Calu3 (cell line): ENCODE measurements at places on chromosomes 1 and 21. TPM values are rescaled to one million over a fixed set of nuclear protein-coding genes. Genes with fewer than 3 reads are reported as not detected.
A peak's percentile ranks its signal among the peaks of the same experiment; 100 is the strongest.

- no peaks in the 10 kb centered on the region for H3K36me3 ChIP-seq
- DNase-seq: no peak
- H3K4me3 ChIP-seq: no peak overlapping the region
- H3K27ac ChIP-seq: no peak overlapping the region
- H3K27me3 ChIP-seq: no peaks in the 10 kb centered on the region
- no peaks in the 10 kb centered on the region for H3K4me1 ChIP-seq
Measured at GRCh38 chr1:191101960-191102359, 624.3 kb upstream of the BRINP3 start.

The GPR153 gene
- 3.7 and 4.7 TPM in 2 replicates for total RNA-seq

GRCh38 chr1:115252585-115252984 is 85.5 kb downstream of the NGF start:
- no peak for DNase-seq
- no peak overlapping the region for H3K27ac ChIP-seq
- peaks cover 3% of the 10 kb centered on the region for H3K27me3 ChIP-seq
- H3K4me3 ChIP-seq: no peak overlapping the region

GRCh38 chr1:189151361-189151760 is 1326.3 kb downstream of the BRINP3 start:
- peak; percentile 17 for DNase-seq
- no peak overlapping the region for H3K4me3 ChIP-seq
- H3K27ac ChIP-seq: no peak overlapping the region
- H3K27me3 ChIP-seq: no peaks in the 10 kb centered on the region
- H3K4me1 ChIP-seq: peaks cover 19% of the 10 kb centered on the region

DNA sequence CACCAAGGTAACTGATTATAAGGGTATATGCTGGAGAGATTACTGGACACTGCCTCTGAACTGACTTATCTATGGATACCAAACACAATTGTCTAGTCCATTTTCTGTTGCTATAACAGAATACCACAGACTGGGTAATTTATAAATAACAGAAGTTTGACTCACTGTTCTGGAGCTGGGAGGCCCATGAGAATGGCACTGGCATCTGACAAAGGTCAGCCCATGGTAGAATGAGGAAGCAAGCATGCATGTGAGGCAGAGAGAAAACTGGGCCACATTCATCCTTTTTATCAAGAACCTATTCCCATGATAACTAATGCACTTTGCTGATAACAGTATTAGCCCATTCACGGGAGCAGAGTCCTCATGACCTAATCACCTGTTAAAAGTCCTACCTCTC is 37.4 kb downstream of the FCER1A start:
- no peak overlapping the region for H3K27ac ChIP-seq
- H3K27me3 ChIP-seq: no peaks in the 10 kb centered on the region
- H3K4me1 ChIP-seq: no peaks in the 10 kb centered on the region
- H3K4me3 ChIP-seq: no peak overlapping the region
- no peak for DNase-seq

DNA sequence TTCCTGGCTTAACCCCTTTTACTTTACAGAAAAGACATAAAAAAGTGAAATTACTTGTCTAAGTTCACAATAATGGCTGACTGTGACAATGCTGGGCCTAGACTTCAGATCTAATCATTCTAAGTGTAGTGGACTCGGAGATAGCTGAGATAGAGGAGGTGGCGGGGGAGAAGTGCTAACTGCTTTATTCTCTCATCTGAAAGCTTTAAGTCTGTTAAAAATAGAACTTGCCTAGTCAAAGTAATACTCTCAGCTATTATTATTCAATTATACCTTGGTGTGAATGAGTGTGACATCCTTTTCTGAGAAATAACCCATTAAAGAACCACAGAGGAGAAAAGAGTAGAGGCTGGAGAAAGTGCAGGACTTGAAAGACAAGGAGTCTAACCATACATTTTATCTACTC is 96.1 kb upstream of the OLIG2 start:
- no peak for DNase-seq
- no peaks in the 10 kb centered on the region for H3K4me1 ChIP-seq
- H3K27ac ChIP-seq: no peak overlapping the region
- no peaks in the 10 kb centered on the region for H3K36me3 ChIP-seq
- H3K27me3 ChIP-seq: peaks cover 19% of the 10 kb centered on the region
